Omental fat pad (tissue), 4 donors: ENCODE measurements at places on chromosomes 3 and 15.

GRCh38 chr3:119468041-119468440, 722 bp upstream of the POGLUT1 start:
- DNase-seq: no peak

- no peak for DNase-seq
These were observed 1.4 kb upstream of the SLC51A start for GRCh38 chr3:196214783-196215441.

DNA sequence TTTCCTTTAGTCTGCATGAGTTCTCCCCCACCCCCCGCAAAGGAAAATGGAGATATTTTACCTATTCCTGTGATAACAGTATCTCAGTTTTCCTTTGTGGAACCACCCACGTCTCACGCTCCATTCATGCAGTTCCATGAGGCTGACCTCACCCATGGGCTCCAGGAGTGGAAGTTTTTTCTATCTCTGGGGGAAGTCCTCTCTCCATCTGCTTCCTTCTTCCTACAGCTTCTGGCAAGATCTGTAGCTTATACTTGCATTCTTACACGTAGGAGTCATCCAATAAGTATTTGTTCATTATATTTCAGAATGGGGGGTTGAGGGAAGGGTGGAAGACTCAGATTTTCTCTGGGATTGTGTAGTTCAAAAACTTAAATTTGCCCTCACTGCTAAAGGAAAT, 5.8 kb upstream of the GLCE start:
- no peak for DNase-seq

DNA sequence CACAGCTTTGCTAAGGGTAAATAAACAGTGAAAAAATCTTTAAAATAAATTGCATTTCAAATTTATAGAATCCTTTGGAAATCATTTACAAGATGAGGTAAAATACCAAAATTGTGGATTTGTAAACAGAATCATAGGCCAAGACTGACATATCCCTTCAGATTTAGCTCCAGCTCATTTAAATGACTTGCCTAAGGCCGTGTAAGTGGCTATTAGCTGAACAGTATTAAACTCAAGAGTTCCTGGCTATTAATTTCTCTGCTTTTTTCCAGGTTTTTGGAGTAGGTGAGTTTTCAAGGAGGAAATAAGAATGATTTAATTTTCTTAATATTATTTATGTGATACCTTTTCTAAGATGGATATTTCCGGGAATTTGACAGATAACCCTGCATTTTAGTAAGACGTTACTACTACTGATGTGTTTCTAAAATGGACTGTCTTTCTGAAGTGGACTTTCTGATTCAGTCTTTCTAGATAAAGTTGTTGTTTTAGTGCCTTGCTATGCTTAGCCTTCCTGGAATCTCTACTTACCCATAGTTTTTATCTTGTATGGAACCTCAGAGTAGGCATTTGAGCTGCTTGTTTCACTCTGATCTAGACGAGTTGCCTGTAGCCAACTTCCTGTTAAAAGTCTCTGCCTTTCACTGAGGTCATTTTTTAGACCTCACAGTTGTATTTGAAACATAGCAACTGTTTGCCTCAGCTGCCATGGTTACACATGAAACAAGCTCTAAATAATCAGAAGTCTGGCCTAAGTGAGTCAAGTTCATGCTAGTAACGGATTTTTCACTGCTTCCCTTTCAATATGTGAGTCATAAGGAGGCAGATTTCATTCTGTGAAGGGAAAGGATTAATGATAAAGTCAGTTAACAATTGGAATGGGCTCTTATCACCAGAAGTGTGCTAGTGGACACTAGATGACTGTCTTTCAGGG, 127.0 kb downstream of the KLHL25 start:
- DNase-seq: no peak

GRCh38 chr3:62131620-62132019, 241.7 kb downstream of the FEZF2 start:
- DNase-seq: no peak

- no peak for DNase-seq
These were observed 247.4 kb upstream of the CHRNA7 start for GRCh38 chr15:31782951-31783350.

- DNase-seq: no peak
These were observed 8.5 kb downstream of the TP53BP1 start for GRCh38 chr15:43484455-43484854.

- DNase-seq: no peak
These were observed 26.8 kb upstream of the THBS1 start for GRCh38 chr15:39553947-39554693.

DNA sequence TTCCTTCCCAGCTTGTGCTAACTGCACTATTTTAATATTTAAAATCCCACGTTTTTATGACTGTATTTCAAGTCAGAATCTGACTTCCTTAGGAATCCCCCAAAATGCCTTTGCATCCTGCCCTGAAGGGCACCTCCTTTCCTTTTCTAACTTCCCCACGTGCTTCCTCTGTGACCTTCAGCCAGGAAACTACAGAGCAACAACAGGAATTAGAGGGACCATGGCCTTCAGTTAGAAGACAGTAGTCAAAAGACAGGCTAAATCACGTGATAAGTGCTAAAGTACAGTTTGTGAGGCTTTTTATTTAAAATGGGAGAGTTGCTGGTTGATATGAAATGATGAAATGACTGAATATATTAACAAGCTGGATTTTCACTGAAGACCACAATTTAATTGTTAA, 11.8 kb upstream of the ABHD10 start:
- DNase-seq: no peak

GRCh38 chr3:186109897-186110803, 1.3 kb upstream of the ETV5 start:
- no peak for DNase-seq

GRCh38 chr3:146187334-146187950, 26.5 kb upstream of the PLOD2 start:
- DNase-seq: no peak

GRCh38 chr15:99170476-99171065, 65.7 kb downstream of the SYNM start:
- no peak for DNase-seq

DNA sequence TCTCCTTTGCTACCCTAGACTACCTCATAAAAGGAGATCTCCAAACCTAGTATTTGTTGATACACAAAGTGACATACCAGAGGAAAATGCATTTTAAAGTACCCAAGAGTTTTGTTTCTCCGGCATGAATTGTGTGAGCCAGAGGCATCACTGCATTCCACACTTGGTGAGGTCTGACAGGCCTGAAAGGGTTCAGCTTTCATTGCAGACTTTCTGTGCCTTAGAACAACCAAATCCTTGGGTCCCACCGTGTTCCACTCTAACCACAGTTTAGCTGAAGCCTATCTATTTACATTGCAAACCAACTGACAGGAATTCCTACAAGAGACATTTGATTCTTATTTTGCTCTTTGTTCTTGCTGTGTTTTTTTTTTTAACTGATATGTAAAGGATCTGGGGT, 21.0 kb upstream of the EID1 start:
- DNase-seq: no peak

DNA sequence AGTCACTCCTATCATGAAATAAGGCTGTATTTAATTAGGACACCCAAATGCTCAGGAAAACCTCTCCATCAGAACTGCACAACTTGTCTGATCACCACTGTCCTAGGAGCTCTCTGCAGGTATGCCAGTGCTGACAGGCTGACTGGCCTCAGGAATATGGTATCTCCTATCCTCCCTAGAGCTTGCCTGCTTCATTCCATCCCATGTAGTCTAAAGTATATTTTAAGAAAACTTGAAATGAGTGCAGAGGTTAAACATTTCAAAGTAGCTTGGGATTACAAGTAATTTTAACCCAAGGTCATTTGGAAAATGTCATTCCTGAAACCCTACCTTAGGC, 23.7 kb downstream of the FILIP1L start:
- no peak for DNase-seq

DNA sequence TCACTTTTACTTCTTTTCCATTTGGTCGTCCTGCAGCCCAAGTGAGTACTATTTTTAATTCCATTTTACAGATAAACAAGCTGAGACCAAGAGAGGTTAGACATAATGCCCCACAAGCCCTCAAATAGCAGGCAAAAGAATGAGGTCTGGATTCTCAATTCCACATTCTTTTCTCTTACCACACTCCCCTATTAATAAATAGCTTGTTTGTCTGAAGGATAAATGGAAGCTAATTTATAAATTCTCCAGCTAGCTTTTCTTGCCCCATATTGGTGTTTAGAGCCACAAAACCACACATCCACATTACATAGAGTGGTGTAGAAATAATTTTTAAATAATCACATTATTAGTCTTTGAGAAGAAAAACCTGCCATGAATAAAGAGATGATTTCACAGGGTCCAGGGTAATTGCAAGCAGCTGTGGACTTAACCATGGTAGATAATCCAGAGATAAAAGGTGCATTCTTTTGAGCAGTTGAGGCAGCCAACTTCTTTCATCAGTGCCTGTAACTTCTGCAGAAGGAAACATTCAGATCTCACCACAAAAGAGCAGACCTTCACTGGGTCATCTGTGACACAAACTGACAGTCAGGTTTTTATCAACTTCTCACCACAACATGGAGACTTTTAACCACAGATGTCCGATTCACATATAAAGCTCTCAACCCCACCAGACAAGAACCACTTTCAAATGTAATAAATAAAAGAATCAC, 313.4 kb upstream of the STT3B start:
- no peak for DNase-seq

- no peak for DNase-seq
These were observed 32.1 kb downstream of the MGLL start for GRCh38 chr3:127789990-127790881.

DNA sequence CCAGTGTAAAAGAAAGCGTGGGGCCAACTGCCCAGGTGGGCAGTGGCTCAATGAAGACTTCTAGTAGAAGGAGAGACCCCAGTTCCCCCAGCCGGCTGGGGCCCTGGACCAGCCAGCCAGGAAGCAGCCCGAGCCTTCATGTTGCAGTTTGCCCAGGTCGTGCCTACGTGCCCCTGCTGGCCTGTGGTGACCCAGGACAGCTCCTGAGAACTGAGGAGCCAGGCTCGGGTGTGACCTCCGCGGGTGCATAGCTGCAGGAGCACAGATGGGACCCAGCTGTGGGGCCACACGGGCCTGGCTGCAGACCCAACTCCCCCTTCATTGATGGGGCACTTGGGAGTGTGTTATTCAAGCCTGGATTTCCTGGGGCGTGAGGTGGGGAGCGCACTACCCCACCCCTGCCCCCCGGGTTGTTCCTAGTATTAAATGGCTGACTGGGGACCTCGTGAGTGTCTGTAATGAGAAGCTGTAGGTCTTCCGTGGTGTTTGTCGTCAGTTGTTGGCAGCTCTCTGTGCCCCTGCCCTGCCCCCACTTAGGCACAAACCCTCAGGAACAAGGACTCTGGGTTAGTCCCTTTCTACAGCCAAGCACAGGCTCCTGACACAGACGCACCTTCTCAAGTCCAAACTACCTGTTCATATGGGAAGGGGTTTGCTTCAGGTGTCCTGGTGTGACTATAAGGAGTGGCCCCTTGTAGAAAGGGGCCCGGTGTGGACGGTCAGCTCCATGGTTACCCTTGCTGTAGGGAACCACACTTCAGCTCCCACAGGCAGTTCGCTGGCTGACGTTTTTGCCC, 39.1 kb downstream of the IDH2 start:
- no peak for DNase-seq

GRCh38 chr15:75836959-75837334, 6.3 kb upstream of the UBE2Q2 start:
- no peak for DNase-seq

DNA sequence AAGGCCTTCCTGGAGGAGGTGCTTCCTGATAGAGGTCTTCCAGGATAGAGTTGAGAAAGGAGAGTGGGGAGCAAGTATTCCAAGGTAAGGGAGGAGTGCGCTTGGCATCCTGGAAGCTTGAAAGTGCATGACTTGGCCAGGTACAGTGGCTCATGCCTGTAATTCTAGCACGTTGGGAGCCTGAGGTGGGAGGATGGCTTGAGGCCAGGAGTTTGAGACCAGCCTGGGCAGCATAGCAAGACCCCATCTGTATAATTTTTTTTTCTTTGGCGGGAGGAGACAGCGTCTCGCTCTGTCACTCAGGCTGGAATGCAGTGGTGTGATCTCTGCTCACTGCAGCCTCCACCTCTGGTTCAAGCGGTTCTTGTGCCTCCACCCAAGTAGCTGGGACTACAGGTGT, 19.2 kb upstream of the MORF4L1 start:
- no peak for DNase-seq
